Lung (tissue), 17 donors: ENCODE measurements at places on chromosomes 2 and 18. TPM values are rescaled to one million over a fixed set of nuclear protein-coding genes. Genes with fewer than 3 reads are reported as not detected.

The RND3 gene
- 23.5 TPM for polyA plus RNA-seq

The FBXO41 gene
- 0.93 TPM for polyA plus RNA-seq

The RGPD3 gene
- polyA plus RNA-seq, result 0.20 TPM

The TNFAIP6 gene
- 1.6 TPM for polyA plus RNA-seq

The TLX2 gene
- not detected for polyA plus RNA-seq

The ANAPC1 gene
- 9.0 TPM for polyA plus RNA-seq

The GKN2 gene
- polyA plus RNA-seq, result 101 TPM

The HOXD11 gene
- not detected for polyA plus RNA-seq

The LYPD6 gene
- 0.16 TPM for polyA plus RNA-seq

The CHST10 gene
- 5.1 TPM for polyA plus RNA-seq

The LDLRAD4 gene
- polyA plus RNA-seq, result 3.2 TPM

The SCYGR4 gene
- polyA plus RNA-seq, result not detected

The SAG gene
- polyA plus RNA-seq, result 0.22 TPM

The TEX44 gene
- not detected for polyA plus RNA-seq

The SALL3 gene
- not detected for polyA plus RNA-seq

The LHCGR gene
- 0.02 TPM for polyA plus RNA-seq

The ALPG gene
- polyA plus RNA-seq, result 0.76 TPM

The NFATC1 gene
- 11.6 TPM for polyA plus RNA-seq

The WNT6 gene
- 0.08 TPM for polyA plus RNA-seq

The ZNF516 gene
- polyA plus RNA-seq, result 8.4 TPM

The GPBAR1 gene
- polyA plus RNA-seq, result 1.0 TPM

The ABCG5 gene
- polyA plus RNA-seq, result not detected

The NTSR2 gene
- not detected for polyA plus RNA-seq

The CGREF1 gene
- 0.55 TPM for polyA plus RNA-seq

The SERPINB10 gene
- polyA plus RNA-seq, result 0.96 TPM

The SUMO1 gene
- 66.7 TPM for polyA plus RNA-seq

The SERPINB12 gene
- not detected for polyA plus RNA-seq

The POLR1B gene
- 4.9 TPM for polyA plus RNA-seq

The POU3F3 gene
- not detected for polyA plus RNA-seq

The AKAIN1 gene
- polyA plus RNA-seq, result not detected

The UCN gene
- 0.76 TPM for polyA plus RNA-seq

The EVA1A gene
- polyA plus RNA-seq, result 30.1 TPM

The RTP5 gene
- polyA plus RNA-seq, result 0.13 TPM

The ADD2 gene
- polyA plus RNA-seq, result 0.35 TPM

The CIB4 gene
- not detected for polyA plus RNA-seq

The CCDC138 gene
- polyA plus RNA-seq, result 2.2 TPM

The EGR4 gene
- not detected for polyA plus RNA-seq

The AMER3 gene
- not detected for polyA plus RNA-seq
